AG09309 (cell line): ENCODE measurements at places on chromosomes 4 and X.

DNA sequence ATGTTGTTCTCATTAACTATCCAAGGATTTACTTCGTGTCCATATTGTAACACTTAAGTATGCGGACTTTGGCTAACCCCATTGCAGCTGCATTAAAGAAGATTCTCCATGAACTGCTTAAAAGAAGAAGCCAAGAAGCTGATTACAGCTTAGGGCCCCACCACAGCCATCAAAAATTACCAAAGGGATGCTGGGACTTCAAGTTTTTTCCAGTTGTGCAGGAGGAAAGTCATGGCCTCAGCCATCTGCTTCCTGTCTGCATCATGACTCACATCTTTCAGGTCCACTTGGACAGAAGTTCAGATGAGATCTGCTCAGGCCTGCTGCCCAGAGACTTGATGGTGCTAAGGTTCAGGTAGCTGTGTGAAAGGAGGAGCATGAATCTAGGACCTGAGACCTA lies 38.8 kb upstream of the CAPN6 start:
- DNase-seq: no peak

GRCh38 chr4:17550549-17550948 lies 26.4 kb upstream of the LAP3 start:
- DNase-seq: no peak

- DNase-seq: no peak
These were observed 345 bp downstream of the SLC6A8 start for GRCh38 chrX:153688071-153688470.

DNA sequence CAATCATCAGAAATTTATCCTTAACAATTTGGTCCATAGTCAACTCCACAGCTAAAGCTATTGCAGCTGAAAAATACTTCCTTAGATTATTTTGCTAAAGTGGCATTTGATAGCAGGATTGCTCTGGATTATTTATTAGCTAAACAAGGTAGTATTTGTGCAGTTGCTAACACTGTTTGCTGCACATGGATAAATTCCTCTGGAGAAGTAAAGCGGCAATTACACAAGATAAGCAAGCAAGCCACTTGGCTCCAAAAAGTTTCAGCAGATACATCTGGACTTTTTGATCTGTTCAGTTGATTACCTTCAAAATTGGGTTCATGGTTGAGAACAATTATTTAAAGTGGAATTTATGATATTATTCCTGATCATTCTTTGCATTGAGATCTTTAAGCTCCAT lies 971.5 kb downstream of the C4orf33 start:
- DNase-seq: no peak

DNA sequence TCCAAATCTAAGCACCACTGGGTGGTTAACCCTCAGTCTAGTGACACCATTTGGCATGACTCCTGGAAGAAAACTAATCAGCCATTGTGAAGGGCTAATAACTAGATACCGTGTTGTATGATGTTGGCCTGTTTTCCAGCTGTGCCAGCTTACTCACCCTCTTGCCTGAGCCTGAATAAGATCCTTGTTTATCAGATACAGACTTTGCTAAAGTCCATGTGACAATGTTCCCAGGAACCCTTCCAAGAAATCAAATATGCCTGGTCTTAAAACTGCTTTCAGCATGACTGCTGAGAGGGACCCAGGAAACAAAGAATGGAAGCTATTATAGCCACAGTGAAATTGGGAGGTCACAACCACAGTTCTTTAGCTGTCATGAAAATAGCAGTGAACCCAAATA lies 640.8 kb upstream of the INTU start:
- DNase-seq: peak; percentile 62

GRCh38 chrX:3636803-3637202 lies 76.6 kb downstream of the PRKX start:
- DNase-seq: no peak

DNA sequence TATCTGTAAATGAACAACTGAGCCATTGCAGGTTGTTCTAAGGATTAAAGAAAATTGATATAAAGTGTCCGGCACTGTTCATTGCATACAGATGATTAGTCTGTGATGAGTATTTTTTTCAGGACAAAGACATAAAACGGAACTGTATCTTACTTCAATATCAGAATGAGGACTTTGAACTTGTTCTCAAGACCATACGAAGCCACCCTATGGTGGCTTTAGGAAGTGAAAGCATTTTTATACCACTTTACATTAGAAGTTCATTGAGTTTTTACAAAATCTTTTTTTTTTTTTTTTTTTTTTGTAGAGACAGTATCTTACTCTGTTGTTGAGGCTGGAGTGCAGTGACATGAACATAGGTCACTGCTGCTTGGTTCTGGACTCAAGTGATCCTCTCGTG lies 45.2 kb upstream of the TRIM2 start:
- DNase-seq: no peak

- DNase-seq: no peak
These were observed 45.1 kb upstream of the TLR2 start for GRCh38 chr4:153638999-153639398.

GRCh38 chrX:130086447-130087206 lies 23.7 kb downstream of the ELF4 start:
- DNase-seq: no peak

DNA sequence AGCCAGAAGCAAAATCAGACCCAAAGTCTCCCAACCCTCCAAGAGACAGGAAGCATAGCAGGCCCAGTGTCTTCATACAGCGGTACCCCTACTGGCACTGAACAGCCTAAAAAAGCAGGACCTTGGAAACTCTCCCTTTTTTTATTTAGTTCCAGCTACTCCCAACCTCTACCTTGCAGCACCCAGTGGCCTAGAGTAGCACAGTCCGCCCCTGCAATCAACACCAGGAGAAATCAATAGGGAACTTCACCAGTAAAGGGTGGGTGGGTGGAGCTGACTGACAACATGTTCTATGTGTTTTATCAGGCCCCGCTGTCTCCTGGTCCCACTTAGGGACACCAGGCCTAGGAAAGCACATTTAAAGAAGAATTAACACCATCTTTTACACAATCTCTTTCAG lies 378.5 kb upstream of the CT83 start:
- no peak for DNase-seq

DNA sequence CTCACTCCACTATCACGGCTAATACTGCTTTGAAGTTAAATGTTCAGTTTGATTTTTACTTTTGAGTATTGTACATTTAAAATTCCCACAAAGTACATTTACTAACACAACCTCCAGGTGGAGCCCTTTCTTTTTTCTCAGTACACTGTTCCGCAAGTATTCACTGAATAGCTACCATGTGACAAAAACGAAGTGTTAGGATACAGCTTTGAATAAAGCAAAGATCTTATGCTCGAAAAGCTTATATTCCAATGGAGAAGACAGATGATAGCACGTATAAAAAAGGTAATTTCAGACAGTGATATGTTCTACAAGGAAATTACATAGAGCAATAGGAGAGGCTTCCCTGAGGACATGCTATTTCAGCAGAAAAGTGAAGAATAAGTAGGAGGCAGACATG lies 60.7 kb upstream of the ABCG2 start:
- peak; percentile 27 for DNase-seq

DNA sequence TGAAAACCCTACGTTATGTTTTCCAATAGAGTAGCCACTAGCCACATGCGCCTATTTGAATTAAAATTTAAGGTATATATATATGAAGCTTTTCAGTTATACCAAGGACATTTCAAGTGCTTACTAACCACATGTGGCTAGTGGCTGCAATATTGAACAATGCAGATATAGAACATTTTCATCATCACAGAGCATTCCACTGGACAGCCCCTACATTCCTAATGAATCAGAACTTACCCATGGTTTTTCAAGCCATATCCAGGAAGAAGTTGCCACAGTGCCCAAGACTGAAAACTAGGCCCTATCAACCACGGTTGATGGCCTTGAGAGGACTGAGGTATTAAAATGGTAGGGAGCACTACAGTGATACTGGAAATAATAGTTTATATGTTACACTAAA lies 29.7 kb downstream of the NEK1 start:
- no peak for DNase-seq

- no peak for DNase-seq
These were observed 66.7 kb upstream of the BOD1L1 start for GRCh38 chr4:13694256-13694655.

DNA sequence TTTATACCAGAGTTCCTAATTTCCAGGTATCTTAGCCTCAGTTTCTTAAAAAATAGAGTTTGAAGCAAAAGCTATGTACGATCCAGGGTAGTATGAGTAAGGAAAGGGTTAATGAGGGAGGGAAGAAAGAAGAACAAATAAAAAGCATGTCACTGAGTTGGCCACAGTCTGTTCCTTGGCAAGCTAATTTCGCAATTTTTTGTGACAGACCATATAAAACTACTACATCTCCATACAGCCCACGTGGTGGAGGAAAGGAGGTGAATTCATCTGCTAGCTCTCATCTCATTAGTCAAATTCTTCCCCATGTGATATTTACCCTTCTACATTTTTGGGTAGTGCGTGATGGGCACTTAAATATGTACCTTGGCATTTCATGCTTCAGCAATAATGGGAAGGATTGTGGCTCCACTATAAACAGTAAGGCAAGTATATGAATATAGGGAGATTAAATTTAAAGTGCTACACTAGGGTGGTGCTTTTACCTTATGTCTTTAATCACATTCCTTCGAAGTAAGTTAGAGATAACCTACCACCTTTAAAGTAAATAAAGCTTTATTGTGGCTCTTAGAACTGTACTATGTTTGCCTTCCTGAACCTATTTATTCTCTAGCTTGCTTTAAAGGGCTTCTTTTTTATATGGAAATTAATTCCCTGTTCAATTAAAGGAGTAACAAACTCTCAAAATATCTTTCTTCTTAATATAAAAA lies 102.1 kb upstream of the VAMP7 start:
- DNase-seq: no peak

- DNase-seq: no peak
These were observed 396.0 kb upstream of the SMIM31 start for GRCh38 chr4:164357957-164358356.

- DNase-seq: no peak
These were observed 171.5 kb upstream of the FRG1 start for GRCh38 chr4:189769131-189769530.

DNA sequence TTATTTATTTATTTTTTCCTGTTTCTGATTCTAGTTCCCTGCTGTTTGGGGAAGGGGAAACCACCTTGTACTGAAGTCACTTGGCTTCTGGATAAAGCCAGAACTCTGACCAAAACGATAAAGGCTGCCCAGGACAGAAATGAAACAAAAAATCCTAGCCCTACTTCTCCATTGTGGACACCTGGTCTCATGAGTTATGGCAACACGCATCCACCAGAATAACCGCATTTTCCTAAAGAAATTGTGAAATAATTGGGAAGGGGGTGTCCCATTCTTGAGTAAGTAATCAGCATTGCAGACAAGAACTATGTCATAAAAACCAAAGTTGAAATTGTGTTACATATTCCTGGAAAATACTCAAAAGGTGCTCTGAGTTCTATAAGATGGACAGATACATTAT lies 42.1 kb downstream of the SLC9A7 start:
- DNase-seq: no peak

DNA sequence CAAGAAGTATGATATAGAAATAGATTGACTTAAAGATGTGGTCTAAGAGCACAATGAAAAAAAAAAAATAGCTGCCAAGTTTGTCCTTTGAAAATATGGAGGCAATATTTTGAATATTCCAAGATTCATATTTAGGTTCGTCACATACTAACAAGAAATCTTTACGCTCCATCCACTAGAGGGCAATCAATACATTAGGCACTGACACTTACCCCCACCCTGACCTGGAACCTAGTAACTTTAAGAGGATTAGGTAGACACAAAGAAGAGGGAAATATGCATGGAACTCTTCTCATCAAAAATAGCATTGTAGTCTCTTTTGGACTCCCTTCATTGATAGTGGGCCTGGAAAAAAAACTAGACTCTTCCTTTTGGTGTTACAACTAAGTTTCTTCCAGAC lies 1108.1 kb downstream of the PCDH19 start:
- DNase-seq: no peak

DNA sequence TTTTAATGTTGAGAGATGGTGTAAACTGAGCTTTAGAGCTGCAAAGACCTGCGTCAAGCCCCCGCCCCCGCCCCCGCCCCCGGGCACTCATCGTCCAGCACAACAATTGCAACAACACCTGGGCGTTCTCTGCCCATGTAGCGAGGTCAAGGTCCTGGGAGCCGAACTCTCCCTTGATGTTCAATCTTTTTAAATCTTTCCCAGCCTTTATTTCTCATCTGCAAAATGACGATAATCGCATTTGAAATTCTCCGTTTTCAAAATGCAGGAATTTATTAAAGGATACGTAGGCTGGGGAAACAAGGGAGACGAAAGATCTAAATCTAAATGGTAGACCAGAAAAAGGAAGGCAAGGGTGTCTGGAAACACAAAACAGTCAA lies 648 bp upstream of the MSMO1 start:
- no peak for DNase-seq

DNA sequence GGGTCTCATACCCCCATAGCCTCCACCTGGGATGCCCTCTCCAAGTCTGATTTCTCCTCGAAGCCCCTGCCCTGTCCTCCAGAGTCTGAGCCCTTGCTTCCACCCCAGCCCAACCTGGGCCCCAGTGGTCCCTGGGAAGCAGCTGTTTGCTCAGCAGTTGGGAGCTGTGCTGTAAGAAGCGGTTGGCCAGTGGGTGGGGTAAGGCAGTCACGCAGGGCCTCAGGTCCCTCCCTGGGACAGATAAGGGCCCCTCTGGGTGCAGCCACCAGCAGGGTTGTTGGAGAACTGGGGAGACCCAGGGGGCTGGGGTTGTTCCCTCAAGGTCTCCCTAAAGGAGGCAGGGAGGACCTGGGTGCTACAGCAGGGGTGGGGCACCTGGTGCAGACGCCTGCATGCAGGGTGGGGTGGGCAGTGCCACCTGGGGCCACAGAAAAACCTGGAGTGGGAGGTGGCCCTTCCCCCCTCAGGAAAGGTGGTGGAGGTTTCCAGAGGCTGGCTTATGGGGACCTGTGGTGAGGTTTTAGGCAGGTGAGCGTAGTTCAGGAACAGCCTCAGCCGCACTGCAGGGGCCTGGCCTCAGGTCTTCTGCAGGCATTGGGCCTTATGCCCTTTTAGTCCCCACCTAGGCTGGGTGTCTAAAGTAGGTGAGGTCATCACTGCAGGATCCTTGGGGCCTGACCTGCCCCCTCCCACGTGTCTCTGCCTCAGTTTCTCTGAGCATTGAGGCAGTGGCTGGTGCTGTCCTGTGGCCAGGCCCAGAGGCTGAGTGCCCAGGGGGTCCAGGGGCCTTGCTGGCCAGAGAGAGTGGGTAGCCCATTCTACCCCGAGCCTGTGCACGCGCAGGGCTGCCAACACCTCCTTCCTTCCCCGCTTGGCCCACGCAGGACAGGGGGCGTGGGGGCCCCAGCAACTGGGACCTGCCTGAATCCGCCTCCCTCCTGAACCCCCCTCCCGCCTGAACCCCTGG lies 3.1 kb upstream of the SLC26A1 start:
- no peak for DNase-seq

- no peak for DNase-seq
These were observed 607 bp upstream of the SCOC start for GRCh38 chr4:140372751-140373327.

DNA sequence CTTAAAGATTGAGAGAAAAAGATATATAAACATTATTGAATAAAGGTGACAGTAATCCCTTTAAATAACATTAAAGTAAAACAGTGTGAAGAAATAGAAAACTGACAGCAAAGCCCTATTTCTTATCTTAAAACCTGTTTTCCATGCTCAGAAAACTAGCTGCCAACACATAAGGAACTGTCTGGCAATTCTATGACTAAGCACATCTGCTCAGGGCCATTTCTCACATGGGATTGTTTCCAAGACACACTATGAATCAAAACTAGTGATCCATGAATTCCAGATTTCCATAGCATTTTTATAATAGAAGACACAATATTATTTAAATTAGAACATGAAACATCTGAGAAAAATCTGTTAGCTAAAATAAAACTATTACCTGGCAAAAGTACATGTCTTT lies 113.4 kb downstream of the SCLT1 start:
- peak; percentile 62 for DNase-seq

GRCh38 chrX:65894133-65894532 lies 145.7 kb downstream of the VSIG4 start:
- DNase-seq: no peak
